Stimulated activated CD4-positive, alpha-beta T cell treated with anti-CD3 and anti-CD28 coated beads, Interleukin-1b, Interleukin-23, amount 100 ng/mL, for 1 hour (primary cell): ENCODE measurements at places on chromosomes 1 and 21.

DNA sequence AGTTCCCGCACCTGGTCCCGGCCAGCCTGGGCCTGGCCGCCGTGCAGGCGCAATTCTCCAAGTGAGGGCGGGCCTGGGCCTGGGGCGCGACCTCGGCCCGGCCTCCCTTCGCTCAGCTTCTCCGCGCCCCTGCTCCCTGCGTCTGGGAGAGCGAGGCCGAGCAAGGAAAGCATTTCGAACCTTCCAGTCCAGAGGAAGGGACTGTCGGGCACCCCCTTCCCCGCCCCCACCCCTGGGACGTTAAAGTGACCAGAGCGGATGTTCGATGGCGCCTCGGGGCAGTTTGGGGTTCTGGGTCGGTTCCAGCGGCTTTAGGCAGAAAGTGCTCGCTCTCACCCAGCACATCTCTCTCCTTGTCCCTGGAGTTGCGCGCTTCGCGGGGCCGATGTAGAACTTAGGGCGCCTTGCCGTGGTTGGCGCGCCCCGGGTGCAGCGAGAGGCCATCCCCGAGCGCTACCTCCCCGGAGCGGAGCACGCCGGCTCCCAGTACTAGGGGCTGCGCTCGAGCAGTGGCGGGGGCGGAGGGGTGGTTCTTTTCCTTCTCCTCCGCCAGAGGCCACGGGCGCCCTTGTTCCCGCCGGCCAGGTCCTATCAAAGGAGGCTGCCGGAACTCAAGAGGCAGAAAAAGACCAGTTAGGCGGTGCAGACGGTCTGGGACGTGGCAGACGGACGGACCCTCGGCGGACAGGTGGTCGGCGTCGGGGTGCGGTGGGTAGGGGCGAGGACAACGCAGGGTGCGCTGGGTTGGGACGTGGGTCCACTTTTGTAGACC, 1.2 kb downstream of the OLIG1 start:
- DNase-seq: no peak

GRCh38 chr1:72394457-72394856, 112.1 kb upstream of the NEGR1 start:
- DNase-seq: no peak

- no peak for DNase-seq
Observed at GRCh38 chr1:73759011-73759410, 439.0 kb downstream of the LRRIQ3 start.

- DNase-seq: no peak
Observed at GRCh38 chr21:42356650-42357049, 5.9 kb upstream of the TFF2 start.
